ENCODE measurements at places on chromosomes 2 and 18. TPM values are rescaled to one million over a fixed set of nuclear protein-coding genes. Genes with fewer than 3 reads are reported as not detected.

ENOSF1 gene
- total RNA-seq, result 25.6 TPM

RIT2 gene
- total RNA-seq, result not detected

RPRM gene
- not detected for total RNA-seq

MTERF4 gene
- total RNA-seq, result 25.3 TPM

ELOA2 gene
- not detected for total RNA-seq

CYP26B1 gene
- total RNA-seq, result 18.3 TPM

KCNG3 gene
- total RNA-seq, result 0.74 TPM

SLC9A2 gene
- 3.4 TPM for total RNA-seq

COL3A1 gene
- total RNA-seq, result 0.27 TPM

TRMT61B gene
- 16.9 TPM for total RNA-seq

PLEK gene
- not detected for total RNA-seq

B3GNT7 gene
- total RNA-seq, result 2.0 TPM

ZBTB7C gene
- 0.02 TPM for total RNA-seq

GALR1 gene
- not detected for total RNA-seq

C2orf66 gene
- 0.06 TPM for total RNA-seq

AGXT gene
- total RNA-seq, result not detected

CCDC68 gene
- 3.8 TPM for total RNA-seq

EN1 gene
- total RNA-seq, result 1.1 TPM

PCARE gene
- not detected for total RNA-seq

TACR1 gene
- total RNA-seq, result 0.13 TPM

SLC23A3 gene
- 0.72 TPM for total RNA-seq

CTAGE1 gene
- total RNA-seq, result not detected

ANKRD30B gene
- 0.02 TPM for total RNA-seq

HOXD4 gene
- total RNA-seq, result 0.51 TPM

DNAH7 gene
- 0.84 TPM for total RNA-seq

LYPD1 gene
- 21.5 TPM for total RNA-seq

TNFRSF11A gene
- total RNA-seq, result 7.6 TPM

POTEJ gene
- not detected for total RNA-seq

CFAP53 gene
- 0.41 TPM for total RNA-seq

GPR35 gene
- total RNA-seq, result 0.97 TPM

KIF5C gene
- total RNA-seq, result 0.43 TPM

AKAIN1 gene
- not detected for total RNA-seq

C2orf81 gene
- 4.0 TPM for total RNA-seq

MEIS1 gene
- total RNA-seq, result 1.9 TPM

LIPG gene
- 0.19 TPM for total RNA-seq

RIF1 gene
- 20.7 TPM for total RNA-seq

C1QL2 gene
- total RNA-seq, result 0.06 TPM

ERMN gene
- total RNA-seq, result not detected

SLC40A1 gene
- 3.4 TPM for total RNA-seq

SGPP2 gene
- total RNA-seq, result 0.29 TPM

TMEM127 gene
- total RNA-seq, result 51.2 TPM

WDFY1 gene
- total RNA-seq, result 44.5 TPM

ASXL3 gene
- total RNA-seq, result not detected

THSD7B gene
- not detected for total RNA-seq

ABHD1 gene
- 1.2 TPM for total RNA-seq
